ENCODE measurements at places on chromosomes 7 and 10.

DNA sequence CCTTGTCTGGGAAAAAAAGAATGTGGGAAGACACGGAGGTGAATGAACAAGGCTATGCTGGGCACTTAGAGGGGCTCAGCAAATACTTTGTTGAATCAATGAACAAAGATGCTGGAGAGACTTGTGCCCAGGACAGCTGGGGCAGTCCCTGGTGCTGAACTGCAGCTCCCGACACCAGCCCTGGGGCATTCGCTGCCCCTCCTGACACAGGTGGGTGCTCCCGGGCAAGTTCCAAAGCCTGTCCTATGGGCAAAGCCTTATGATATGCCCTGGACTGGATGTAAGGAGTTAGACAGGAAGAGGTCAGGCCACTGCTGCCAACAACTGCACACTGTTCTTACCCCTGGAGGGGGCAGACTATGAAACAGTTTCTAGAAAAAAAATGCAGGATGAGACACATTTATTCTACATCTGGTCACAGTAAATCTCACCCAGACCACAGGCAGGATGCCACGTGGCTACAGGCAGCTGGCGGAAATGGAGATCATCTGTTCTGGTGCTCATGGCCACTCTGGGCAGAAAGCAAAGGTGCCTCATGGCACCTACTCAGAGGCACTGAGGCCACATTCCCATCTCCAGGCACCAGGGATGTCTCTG lies 21.9 kb upstream of the FRAT2 start:
- no peak for DNase-seq

- no peak for DNase-seq
These were observed 22.6 kb downstream of the PLAC9 start for GRCh38 chr10:80154978-80155695.

- no peak for DNase-seq
These were observed 730.8 kb downstream of the SUGCT start for GRCh38 chr7:40865441-40866233.

DNA sequence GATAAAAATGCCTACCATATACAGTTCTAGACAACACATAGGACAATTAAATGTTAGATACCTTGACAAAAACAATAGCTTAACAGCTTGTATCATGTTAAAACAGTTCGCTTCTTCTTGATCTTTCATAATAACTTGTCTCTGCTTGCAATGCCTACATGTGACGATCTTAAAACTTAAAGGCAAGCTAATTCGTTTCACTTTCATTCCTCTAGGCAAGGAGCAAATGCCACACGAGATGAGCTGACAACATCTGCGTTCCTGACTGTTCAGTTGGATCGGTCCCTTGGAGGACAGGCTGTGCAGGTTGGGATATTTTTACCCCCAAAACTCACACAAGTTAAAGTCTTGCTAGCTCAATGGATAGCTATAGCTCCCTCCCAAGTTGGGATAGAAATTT lies 51.6 kb upstream of the ARL4A start:
- no peak for DNase-seq

DNA sequence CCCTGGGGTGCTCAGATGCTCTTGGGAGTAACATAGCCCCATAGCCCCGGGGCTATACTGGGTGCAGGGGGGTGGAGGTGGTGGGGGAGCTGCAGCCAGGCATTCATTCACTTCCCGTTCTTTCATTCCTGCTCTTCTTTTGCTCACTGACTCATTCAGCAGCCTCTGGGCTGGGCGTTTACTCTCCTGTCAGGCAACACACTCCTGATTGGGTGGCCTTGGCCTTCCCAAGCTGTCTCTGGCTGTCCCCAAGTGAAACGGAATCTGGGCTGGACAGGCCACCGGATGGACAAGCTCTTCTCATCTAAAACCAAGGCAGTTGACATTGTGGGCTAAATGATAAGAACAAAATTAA lies 34.6 kb downstream of the CHST3 start:
- DNase-seq, result no peak

DNA sequence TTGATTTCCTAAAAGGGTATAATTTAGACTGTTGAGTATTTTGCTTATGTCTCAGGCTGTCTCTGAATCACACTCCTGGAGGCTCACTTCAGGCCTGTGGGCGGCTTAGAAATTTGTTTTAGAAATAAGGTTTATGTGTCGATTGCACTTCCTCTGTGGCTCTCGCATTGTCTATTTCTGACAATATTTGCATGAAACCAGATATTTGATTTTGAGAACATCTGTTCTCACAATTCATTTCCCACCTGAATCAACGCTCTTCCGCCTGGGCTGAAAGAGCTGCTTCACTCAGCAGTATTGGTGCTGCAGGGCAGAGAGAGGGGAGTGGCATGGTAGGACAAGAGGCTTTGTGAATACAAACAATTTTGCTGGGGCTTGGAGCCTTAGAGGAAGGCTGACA lies 262.0 kb downstream of the ADRA2A start:
- DNase-seq, result no peak

GRCh38 chr7:94510582-94511496 lies 1.2 kb downstream of the CASD1 start:
- no peak for DNase-seq

DNA sequence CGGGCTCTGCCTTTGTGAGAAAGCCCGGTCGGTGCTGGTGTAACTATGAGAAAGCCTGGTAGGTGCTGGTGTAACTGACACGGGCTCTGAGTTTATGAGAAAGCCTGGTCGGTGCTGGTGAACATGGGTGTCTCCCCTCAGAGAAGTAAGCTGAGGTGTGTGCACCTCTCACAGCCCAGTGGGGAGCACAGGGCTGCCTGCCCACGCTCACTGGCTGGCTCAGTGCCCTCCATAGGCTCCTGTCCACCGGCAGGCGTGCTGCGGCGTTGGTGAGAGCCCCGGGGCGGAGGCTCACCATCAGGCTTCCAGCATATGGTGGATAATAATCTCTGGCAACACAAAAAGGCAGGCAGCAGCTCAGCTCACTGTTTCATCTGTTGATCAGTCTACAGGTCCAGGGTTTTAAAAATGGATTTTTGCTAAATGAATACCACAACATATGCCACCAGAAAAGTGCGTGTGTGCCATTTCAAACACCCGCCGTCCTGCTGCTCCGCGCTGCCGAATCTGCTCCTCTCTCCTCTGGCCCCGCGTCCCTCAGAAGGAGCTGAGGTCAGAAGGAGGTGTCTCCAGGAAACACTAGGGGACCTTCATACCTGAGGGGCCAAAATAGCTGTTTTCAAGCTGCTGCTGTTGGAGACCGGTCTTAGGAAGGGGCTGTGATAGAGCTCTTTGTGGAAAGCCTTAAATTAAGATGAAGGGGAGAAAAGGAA lies 365.7 kb downstream of the DNAJB6 start:
- DNase-seq, result no peak

DNA sequence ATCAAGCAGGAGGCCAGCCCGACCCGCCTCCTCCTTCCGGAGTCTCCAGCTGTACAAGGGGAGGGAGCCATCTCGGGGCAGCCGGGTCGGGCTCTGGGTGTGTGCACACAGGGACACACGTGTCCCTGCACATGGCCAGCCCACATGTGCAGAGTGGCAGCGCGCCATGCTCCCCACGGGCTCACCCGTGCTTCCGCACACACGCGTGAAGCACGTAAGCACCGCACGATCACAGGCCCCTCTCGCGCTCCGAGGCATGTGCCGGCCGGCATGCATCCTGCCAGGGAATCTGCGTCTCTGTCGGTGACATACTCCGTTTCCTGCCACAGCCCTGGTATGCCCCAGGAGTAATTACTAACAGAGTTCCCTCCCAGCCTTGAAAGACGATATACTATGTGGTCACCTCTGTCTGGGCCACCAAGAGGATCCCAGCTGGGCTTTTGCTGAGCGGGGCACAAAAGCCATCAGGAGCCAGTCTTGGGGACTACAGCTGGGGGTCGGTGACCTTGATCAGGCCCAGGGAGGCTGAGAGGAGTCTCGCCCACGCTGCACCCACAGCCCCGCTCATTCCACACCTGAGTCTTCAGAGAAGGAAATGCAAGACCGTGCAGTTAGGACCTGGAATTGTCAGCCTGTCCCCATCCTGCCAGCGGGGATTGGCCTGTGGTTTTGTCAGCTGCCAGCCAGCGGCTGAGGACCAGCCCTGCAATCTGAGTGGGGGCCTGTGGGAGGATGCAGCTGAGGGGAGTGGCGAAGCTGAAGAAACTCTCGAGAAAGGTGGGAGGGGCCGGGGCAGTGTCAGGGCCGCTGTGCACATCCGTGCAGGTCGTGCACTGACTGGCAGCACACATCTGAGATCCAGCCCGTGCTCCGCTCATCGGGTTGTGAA lies 11.0 kb upstream of the LFNG start:
- DNase-seq, result no peak

Measured in hypothalamus (tissue), 51 donors.